DMS79 (cell line): ENCODE measurements at places on chromosomes 6 and 20.
A peak's percentile ranks its signal among the peaks of the same experiment; 100 is the strongest.

GRCh38 chr6:152748843-152749242, 1.8 kb upstream of the VIP start:
- no peak for DNase-seq

- DNase-seq = no peak
These were observed 58.7 kb downstream of the EDN1 start for GRCh38 chr6:12348530-12349511.

- no peak for DNase-seq
These were observed 172.8 kb upstream of the CITED2 start for GRCh38 chr6:139547122-139547776.

DNA sequence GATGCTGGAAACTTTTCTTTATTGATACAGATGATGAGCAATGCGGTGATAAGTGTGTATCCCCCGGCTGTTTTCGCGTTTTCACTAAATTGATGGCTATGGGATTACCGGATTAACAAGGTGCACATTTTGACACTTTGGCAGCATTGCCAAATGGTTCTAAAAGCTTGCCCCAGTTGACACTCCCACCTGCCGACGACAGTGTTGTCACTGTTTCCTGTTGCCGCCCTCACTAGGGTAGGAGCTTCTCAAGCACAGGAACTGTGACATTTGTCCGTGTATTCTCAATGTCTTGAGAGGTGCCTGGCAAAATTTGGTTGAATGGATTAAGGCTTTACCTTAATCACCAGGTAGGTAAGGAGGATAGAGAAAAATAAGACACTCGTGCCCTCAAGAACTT, 9.8 kb upstream of the MAPK13 start:
- DNase-seq = no peak

DNA sequence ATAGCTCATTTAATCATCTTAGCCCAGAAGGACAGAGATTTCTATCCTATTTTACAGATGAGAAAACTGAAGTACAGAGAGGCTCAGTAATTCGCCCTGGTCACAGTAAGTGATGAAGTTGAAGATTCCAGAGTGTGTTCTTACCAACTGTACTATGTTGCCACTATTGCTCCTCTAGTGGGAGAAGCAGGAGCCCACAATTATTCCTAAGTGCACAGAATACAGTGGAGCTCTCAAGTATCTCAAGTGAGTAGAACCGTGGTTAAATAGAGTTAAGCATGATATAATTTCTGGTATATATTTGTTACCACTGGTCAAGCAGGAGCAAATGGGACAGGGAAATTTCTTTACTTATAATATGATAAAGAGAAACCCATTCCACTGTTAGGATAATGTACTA, 22.1 kb downstream of the REPS1 start:
- no peak for DNase-seq

GRCh38 chr6:16985513-16986284, 116.2 kb upstream of the STMND1 start:
- no peak for DNase-seq

DNA sequence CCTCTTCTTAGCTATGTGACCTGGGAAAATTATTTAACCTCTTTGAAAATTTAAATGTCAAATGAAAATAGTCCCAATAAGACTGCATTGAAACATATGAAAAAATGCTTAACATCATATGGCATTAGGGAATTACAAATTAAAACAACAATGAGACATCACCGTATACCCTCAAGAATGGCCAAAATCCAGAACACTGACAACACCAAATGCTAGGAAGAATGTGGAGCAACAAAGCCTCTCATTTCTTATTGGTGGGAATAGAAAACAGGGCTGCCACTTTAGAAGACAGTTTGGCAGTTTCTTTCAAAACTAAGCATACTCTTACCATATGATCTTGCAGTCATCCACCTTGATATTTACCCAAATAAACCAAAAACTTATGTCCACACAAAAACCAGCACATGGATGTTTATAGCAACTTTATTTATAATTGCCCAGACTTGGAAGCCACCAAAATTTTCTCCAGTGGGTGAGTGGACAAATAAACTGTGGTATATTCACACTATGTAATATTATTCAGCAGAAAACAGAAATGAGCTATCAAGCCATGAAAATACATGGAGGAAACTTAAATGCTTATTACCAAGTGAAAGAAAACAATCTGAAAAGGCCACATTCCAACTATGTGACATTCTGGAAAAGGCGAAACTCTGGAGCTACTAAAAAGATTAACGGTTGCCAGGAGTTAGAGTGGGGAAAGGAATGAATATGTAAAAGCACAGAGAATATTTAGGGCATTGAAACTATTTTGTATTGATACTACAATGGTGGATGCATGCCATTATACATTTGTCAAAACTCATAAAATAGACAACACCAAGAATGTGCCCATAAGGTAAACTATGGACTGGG, 459.9 kb downstream of the GRIK2 start:
- no peak for DNase-seq

DNA sequence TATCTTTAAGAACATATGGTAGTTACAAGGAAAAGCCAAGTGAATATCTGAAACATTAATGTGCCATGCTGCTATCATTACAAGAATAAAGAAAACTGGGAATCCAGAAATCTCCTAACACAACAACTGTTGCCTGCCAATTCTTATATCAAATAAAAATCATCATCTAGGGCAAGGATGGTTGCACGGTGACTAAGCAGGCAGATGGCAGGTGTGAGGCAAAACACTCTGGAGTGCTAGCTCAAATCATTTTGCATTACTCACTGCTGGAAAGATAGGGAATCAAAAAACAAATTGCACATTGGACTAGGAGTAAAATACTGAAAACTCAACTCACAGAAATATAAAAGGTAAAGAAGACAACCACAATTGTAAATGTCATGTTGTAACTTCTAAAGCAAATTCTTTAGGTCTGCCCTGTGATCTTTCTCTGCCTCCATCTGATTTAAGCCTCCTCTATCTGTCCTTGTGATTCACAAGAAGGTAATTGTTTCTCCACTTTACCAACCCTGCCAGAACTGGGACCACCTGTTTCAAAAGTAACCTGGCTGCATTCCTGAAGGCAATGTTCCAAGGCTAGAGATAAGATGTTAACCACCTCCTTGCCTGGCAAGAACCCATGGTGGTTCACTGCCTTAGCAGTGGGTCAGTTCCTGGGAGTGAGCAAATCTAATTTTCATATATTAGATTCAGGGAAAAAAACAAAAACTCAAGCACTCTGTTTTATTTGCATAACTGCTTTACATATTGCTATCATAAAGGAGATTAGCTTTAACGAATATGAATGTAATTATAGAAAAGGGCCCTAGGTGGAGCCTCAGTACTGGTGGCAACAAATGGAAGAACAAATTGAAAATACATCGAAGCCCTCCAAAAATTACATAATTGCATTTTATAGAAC, 33.1 kb upstream of the LCA5 start:
- DNase-seq = peak; percentile 92

- DNase-seq = no peak
These were observed 17.4 kb downstream of the COL20A1 start for GRCh38 chr20:63310265-63310991.
